Neural progenitor cell (in vitro differentiated cells): ENCODE measurements at places on chromosomes 6 and 20.

- DNase-seq = no peak
Observed at GRCh38 chr20:856361-856775, 22.9 kb downstream of the FAM110A start.

- no peak for DNase-seq
Observed at GRCh38 chr20:2385026-2385425, 4.3 kb downstream of the TGM6 start.

GRCh38 chr6:102995491-102995890 is 1602.0 kb downstream of the GRIK2 start:
- no peak for DNase-seq

DNA sequence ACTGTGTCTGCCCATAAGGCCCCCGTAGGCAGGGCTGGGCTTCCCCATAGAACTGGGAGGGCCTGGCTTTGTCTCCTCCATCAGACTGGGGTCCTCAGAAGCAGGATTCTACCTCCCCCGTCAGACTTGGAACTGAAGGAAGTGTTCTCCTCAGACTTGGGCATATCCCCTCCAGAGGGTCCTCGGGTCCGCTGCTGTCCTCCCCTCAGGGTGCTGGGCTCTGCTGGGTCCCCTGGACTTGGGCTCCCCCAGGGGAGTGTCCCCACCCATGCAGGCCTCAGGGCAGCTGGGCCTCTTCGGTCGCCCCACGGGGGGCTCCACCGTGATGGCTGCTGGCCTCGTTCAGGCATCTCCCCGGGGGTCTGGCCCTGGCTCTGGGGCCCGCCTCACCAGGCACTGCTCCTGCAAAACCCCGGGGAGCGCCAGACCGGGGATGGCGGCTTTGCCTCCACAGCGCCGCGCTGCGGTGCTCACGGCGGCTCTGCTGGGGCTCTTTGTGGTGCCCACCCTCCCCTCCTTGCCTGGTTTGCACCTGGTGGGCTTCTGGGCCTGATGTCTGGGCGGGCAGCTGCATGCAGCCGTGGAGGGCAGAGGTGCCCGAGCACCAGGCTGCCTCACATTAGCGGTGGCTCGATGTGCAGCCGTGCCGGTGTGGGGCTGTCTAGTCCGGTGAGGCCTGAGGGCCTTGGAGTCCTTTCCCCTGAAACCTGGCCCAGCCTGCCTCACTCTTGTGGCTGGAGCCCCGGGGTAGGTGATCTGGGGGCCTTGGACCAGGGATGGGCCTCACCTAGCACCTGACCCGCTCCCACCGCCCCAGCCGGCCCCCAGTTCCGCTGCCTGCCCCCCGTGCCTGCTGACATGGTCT is 13.9 kb downstream of the COL20A1 start:
- no peak for DNase-seq

GRCh38 chr20:17688965-17689364 is 6.9 kb upstream of the RRBP1 start:
- no peak for DNase-seq

GRCh38 chr6:53985366-53985765 is 125.9 kb upstream of the MLIP start:
- no peak for DNase-seq

DNA sequence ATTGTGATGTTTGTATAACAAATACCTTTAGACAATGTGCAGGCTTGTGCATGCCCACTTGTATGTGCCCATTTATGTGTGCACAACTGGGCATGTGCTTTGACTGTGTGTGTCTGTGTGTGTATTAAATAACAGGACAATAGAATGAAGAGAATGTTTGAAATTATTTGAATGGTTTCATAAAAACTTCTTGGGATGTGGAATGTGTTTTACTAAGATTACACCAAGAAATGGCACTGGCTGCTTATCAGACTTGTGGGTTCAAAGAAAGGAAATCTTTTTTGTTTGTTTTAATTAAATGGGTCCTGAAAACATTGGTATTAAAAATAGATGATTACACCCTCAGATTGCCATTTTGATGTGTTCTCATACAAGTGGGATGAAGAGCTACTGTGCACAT is 191.6 kb upstream of the CCN2 start:
- no peak for DNase-seq

GRCh38 chr6:124963416-124963785 is 1.2 kb downstream of the RNF217 start:
- DNase-seq = no peak

GRCh38 chr20:24011282-24011681 is 22.7 kb upstream of the GGTLC1 start:
- DNase-seq = no peak

GRCh38 chr20:21430020-21430419 is 32.7 kb upstream of the NKX2-4 start:
- DNase-seq = no peak

- no peak for DNase-seq
Observed at GRCh38 chr6:22656706-22657351, 87.5 kb downstream of the HDGFL1 start.

DNA sequence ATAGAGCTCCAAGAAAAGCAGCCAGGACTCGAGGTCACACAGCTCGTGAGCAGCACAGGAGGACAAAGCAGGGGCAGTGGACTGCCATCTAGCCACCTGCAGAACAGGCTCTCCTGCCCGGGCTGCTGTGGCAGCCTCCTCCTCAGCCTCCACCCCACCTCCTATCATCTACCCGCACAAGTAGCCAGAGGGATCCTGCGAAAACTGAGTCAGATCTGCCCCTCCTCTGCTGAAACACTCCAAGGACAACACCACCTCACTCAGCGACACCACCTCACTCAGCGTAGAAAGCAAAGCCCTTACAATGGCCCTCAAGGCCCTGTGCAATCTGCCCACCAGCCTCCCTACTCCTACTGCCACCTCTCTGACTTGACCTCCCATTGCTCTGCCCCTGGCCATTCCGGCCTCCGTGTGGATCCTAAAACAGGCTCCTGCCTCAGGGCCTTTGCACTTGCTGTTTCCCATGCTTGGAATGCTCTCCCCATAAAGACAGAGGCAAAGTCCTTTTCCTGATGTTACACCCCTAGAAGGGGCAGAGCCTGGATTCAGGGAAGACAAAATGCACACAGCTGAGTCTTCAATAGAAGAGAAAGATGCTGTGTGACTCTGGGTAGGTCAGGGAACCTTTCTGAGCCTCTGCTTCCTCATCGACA is 19.3 kb downstream of the PREX1 start:
- DNase-seq = no peak

- no peak for DNase-seq
Observed at GRCh38 chr6:6557886-6558285, 30.6 kb upstream of the LY86 start.

DNA sequence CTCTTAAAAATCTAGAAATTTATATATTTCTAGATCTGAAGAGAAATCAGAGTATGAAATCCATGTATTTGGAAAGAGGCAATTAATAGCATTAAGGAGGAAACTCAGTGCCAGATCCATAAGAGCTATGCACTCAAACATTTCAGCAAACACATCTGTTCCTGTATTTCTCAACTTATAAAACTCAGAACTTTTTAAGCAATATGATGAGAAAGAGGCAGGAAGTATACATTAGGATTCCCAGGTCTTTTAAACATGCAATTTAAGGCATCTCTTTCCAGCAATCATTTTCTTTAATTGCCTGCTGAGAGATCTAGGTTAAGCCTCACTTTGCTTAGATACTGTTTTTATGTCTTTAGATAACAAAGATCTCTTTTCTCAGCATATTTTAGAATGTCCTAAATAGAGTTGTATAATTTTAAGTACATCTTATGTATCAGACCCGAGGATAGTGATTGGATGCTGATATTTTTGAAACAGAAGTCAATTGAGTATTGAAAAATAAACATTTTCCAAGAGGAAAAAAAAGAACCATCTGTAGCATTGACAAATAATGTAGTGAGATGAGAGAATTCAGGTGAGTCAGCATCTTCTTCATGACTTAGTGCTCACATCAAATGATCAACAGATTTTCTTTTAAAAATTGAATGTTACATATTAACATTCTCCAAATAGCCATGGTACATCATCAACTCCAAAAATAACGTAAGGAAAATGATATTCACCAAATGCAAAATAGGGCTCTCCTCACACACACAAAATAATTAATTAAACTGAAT is 461.4 kb upstream of the NOX3 start:
- no peak for DNase-seq

DNA sequence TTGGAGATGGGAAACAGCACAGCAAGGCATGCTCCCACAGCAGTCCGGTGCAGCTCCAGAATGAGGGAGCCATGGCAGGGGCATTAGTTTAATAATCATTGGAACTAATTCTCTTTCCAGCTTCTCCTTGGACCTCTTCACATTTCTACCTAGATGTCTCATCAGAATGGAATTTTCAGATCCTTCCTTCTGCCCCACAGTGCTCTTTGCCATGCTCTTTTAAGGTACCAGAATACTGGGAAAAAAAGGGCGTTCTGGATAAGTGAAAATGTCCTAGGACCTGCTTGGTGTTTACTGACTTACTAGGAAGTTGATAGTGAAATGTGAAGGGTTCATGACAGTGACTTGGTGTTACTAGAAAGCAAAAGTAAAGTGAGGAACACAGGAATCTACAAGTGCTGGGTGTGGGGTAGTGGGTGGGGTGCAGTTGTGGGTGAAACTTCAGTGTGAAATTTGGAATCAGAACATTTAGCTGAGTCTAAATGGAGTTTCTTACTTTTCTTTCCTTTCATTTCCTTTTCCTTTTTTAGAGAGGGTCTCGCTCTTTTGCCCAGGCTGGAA is 207.1 kb downstream of the ARID1B start:
- no peak for DNase-seq

- DNase-seq = no peak
Observed at GRCh38 chr6:135129136-135129856, 51.8 kb upstream of the MYB start.

- no peak for DNase-seq
Observed at GRCh38 chr6:110456694-110457093, 19.7 kb downstream of the SLC22A16 start.

DNA sequence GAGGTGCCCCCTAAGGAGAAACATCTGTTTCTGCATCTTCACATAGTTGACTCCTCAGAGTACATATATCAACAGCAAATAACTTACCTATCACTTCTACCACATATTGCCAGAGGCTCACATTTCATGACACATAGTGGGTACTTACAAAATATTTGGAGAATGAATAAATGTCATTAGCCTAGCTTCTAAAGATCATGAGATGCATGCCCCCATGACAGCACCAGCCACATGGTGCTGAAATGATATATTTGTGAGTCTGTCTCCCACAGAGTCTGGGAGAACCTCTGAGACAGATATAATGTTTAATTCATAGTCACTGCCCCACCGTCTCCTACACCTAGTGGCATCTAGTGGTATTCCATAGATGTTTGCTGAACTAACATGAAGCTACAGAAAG is 555.6 kb downstream of the KIF16B start:
- no peak for DNase-seq

DNA sequence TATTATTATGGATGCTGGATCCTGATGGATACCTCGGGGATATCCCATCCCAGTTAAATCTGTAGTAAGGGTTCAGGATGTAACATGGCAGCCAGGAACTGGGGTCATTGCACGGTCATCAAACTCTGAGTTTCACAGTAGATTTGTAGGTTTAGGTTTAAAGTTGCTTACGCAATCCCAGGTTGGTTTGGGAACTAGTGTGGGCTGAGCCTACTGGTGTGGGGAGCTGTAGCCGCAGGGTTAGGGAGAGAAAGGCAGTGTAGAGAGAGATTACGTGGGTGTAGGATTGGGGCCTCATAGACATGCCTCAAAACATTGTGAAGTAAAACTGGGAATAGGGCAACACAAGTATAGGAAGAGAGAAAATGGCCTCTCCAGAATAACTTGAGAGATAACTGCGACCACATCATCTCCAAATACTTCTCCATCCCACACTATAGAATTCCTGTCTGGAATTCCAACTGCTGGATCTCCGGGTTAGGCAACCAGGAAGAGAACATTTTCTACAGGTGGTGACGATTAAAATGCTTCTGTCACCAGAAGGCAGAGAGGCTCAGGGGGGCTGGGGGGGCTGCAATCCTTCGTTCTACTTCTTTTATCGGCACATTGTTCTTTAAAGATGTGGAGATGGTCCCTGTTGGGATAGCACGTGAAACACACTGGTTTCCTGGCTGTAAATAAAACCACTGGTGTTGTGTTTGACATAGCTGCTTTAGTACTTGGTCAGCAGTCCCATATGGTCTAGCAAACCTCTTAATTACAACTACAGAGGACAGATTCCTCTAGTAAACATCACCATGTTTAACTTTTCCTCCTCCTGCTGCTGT is 44.9 kb upstream of the TMEM170B start:
- DNase-seq = no peak

DNA sequence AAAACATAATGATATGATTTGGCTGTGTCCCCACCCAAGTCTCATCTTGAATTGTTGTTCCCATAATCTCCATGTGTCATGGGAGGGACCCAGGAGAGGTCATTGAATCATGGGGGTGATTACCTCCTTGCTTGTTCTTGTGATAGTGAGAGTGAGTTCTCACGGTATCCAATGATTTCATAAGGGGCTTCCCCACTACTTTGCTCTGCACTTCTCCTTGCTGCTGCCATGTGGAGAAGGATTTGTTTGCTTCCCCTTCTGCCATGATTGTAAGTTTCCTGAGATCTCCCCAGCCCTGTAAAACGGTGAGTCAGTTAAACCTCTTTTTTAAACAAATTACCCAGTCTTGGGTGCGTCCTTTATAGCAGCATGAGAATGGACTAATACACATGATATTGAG is 156.8 kb upstream of the PLCB4 start:
- no peak for DNase-seq

- DNase-seq = no peak
Observed at GRCh38 chr20:43938932-43939761, 24.5 kb downstream of the TOX2 start.

DNA sequence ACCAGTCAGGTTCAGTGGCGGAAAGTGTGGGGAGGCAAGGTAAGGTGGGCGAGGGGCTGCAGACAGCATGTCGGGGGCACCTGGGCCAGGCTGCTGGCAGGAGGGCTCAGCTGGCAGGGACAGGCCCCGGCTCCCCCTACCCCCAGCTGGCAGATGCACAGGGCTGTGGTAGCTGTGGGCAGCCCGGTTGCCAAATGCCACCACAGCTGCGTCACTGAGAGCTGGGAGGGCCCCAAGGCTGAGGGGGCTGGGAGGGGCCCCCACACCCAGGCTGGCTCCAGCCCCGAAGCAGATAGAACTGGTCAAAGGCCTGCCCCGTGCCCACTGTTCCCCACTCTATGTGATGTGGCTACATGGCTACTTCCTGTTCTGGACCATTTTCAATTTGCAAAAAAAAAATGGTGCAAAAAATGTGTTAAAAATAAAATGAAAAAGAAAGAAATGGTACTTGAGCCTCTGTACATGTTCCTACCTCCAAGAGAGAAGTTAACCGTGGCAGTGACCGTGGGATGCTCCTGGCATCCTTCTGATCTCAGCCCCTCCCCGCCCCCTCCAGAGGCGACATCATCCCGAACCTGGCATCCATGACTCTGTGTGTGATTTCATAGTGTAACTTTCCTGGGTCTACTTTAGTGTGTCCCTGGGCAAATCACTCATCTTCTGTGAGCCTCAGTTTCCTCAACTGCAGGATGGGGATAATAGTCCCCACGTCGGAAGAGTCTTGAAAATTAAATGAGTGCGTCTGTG is 64.4 kb downstream of the UBE2V1 start:
- DNase-seq = no peak

DNA sequence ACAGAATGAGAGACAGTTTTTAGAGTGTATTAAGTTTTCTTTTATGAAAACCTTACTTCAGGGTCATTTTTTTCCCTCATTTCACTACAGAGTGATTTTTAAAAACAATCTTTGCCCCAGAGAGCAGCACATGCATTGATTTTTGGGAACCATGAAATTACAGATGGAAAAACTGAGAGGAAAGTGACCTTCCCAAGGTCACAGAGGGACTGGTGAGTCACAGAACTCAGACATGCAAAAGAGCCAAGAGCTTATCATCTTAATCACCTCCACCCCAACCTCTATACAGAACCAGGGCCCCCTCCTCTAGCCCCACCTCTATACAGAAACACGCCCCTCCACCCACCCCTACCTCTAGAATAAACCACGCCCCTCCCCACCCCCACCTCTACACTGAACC is 10.7 kb downstream of the PXMP4 start:
- DNase-seq = no peak
